Astrocyte of the hippocampus (primary cell): ENCODE measurements at places on chromosomes 12 and 14.
A peak's percentile ranks its signal among the peaks of the same experiment; 100 is the strongest.

DNA sequence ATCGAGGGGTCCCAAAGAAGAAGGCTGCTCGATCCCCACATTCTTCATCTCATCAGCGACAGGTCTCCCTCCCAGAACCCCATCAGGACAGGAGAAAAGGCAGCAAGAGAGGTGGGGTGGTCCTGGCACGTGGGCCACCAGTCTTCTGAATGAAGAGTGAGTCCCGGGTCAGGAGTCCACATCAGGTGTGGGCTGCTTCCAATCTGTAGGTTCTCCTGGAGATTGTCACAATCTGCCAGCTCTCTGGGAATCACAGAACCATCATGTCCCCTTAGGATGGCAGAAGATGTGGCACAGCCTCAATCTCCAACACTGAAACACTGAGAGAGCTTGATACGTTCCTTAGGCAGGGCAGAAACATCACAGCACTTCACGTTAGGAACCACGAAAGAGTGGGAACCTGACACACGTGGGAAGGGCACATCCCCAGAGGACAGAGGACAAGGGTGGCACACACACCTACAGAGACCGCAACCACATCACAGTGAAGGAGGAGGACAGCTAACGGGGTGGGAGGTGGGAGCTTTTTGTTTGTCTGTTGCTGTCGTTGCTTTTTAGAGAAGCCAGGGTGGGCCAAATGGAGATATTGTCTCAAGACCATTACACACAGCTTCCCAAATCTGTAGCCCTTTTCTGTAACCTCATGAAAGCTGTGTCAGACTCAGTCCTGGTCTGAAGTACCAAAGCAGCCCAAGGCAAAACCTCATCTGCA, 284.5 kb downstream of the DPF3 start:
- no peak for DNase-seq

DNA sequence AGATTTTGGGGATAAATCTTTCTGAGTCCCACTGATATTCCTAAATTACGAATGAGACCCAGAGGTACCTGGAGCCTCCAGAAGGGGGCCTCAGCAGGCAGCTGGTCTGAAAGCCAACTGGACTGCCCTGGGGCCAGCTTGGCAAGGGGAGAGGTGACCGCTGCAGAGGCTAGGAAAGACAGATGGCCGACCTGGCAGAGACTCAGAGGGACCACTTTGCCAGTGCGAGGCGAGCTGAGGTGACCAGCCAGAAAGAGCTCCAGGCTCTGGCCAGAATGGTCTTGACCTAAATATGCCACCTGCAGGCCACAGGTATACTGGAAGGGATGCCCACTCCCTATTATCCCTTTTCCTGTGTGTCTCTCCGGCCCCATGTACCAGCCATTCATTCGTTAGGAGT, 256.8 kb upstream of the GARIN6 start:
- DNase-seq, result no peak

- DNase-seq, result no peak
Measured at GRCh38 chr14:36998686-36999085, 173.7 kb downstream of the SLC25A21 start.

DNA sequence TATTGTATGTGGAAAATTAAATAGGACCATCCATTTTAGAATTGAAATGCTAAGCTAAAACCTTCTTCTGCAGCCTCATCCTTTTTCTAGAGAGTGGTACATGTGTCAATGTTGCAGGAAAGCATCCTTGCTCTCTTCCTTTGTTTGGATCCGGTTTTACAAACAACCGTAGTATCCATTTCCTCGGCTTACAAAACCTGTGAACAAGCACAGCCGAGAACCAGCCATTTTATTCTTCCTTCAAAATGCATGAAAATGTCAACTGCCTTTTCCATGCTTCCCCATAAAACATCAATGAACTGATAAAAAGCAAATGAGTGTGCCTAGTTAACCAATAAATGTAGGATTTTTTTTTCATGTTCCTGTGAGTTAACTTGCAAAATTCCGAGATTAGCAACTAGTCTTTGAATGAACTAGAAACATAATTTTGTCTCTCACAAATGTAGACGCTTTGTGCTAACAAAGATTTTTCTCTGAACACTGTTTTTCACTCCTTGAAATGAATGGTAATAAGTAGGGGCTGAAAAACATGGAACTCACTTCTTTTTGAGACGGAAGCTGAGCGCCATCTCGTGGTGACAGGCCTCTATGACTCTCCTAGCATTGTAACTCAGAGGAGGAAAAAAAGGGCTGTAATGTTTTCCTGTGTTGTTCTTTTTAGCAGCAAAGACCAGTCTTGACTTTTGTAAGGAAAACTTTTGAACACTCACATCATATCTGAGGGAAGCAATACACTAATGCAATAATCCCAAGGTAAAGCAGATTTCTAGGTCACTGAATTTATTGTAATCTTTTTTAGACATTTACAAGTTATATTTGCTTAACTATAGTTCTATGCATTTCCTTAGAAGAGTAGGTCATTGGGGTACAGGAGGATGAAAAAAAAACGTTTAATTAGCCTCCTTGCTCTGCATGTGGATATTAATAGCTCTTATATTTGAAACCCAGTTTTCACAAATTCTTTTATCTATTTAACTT, 157.4 kb upstream of the FOXG1 start:
- DNase-seq, result peak; percentile 88

DNA sequence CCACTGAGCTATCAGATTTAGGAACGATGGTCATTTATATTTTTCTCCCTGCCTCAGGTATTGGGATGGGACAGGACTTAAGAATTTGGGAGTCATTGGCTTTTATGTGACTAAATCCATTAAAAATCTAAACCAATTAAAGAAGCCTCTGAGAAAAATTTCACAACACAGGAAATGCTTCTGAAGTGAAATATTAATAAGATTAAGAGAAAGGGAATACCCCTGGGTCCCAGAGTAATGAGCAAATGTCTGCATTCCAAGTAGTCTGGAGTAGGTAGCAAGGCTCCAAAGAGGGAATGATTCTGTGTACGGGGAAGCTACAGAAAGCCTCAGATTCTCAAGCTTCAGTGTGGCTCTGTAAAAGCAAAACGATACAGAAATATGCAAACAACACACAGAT, 707 bp upstream of the MED6 start:
- DNase-seq, result peak; percentile 24

DNA sequence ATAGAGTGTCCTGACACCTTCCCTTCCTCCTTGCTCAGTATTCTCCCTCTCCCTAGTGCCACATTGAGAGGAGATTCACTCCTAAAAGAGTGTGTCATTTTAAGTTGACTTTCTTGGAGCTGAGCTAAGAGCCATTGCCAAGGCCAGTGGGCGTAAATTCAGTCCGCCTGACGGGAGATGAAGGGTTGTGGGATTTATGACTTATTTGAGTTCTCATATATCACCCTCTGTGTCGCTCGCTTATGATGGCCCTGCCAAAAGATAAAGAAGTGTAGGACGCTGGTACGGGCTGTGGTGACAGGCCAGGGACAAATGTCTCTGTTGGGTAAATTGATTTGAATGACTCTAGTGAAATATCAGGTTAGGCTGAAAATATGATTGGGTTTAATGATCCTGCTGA, 867.4 kb downstream of the NRXN3 start:
- DNase-seq, result no peak
